ENCODE measurements at places on chromosomes 3 and 15. TPM values are rescaled to one million over a fixed set of nuclear protein-coding genes. Genes with fewer than 3 reads are reported as not detected.

The FAIM gene
- 17.0 TPM for total RNA-seq

DNA sequence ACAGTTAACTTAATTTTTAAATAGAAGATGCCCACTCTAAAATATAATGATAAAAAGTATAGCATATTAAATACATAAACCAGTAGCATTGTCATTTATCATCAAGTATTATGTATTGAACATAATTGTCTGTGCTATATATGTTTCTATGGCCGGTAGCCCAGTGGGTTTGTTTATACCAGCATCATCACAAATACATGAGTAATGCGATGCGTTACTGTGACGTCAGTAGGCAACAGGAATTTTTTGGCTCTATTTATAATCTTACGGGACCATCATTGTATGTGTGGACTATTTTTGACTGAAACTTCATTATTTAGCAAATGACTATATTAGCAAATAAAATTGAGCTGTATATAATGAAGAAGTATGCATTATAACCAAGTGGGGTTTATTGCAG, 82.1 kb downstream of the FLNB start:
- no peaks in the 10 kb centered on the region for H3K27me3 ChIP-seq
- peaks cover 2% of the 10 kb centered on the region for H3K36me3 ChIP-seq
- peaks cover 7% of the 10 kb centered on the region for H3K4me1 ChIP-seq

DNA sequence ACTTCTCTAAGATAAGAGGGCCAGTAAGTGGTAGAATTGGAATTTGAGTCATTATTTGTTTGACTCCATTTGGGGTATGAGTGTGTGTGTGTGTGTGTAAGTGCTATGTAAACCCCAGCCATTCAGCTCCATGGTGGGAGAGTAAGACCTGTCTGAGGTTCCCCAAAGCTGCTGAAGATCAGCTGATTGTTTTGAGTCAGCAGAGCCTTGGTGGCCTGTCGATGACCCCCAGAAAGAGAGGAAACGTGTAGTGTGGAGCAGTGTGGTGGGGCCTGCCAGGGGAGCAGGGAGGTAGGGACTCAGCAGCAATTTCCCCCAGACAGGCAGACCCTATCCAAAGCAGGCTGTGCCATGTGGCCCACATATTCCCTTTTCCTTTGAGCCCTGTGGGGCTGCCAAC, 5.3 kb downstream of the DVL3 start:
- H3K4me3 ChIP-seq, result peak overlapping the region; percentile 1
- H3K4me1 ChIP-seq, result peaks cover 46% of the 10 kb centered on the region
- peak overlapping the region; percentile 92 for H3K27ac ChIP-seq
- no peaks in the 10 kb centered on the region for H3K27me3 ChIP-seq
- no peak for DNase-seq

- H3K4me3 ChIP-seq, result no peak overlapping the region
- H3K27me3 ChIP-seq, result peaks cover 26% of the 10 kb centered on the region
- H3K36me3 ChIP-seq, result no peaks in the 10 kb centered on the region
- H3K27ac ChIP-seq, result no peak overlapping the region
- DNase-seq, result no peak
Observed at GRCh38 chr3:14614189-14614588, 37.4 kb upstream of the CCDC174 start.

The GNAT1 gene
- total RNA-seq, result not detected

The PRR23A gene
- total RNA-seq, result not detected

DNA sequence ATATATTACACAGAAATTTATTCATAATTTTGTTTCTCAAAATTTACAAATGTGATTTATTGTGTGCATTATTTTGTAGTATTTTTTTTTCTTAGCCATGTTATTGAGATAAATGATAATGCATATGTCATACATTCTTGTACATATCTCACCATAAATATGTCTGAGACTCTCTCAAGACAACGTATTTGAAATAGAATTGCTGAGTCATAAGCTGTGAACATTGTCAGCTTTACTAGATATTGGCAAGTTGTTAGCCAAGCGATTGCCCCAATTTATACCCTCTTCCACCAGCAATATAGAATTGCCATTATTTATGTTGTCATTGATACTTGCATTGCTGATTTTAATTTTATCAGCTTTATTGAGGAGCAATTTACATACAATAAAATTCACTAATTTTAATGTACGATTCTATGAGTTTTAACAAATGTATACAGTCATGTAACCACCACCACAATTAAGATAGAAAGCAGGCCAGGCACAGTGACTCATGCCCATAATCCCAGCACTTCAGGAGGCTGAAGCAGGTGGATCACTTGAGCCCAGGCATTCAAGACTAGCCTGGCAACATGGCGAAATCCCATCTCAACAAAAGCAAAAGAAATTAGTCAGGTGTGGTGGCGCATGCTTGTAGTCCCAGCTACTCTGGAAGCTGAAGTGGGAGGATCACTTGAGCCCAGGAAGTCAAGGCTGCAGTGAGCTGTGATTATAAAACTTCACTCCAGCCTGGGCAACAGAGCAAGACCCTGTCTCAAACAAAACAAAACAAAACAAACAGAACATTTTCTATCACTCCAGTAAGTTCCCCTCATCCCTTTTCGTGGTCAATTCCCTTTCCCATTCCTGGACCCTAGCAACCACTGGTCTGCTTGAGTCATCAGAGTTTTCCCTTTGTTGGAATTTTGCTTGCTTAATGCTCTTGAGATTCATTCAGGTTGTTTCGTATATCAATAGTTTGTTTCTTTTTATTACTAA, 373.1 kb downstream of the MFSD1 start:
- no peak for DNase-seq
- no peak overlapping the region for H3K27ac ChIP-seq
- peaks cover 10% of the 10 kb centered on the region for H3K27me3 ChIP-seq
- no peak overlapping the region for H3K4me3 ChIP-seq
- no peaks in the 10 kb centered on the region for H3K36me3 ChIP-seq

DNA sequence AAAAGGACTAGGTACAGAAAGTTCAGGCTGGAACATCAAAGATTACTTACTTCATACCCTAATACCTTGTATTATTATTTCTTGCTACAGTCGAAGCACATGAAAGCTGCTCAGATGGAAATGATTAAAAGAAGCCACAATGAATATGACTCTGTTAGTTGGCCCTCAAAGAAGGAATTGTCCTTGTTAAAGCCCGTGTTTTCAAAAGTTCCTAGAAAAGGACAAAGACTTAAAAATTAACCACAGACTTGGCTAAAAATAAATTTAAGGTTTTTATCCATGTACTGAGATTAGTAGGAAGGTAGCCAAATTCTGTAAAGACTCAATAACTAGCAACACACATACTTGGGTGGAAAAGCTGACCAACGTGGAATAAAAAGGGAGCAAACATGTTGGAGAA, 251.0 kb upstream of the RARB start:
- DNase-seq, result no peak
- H3K27ac ChIP-seq, result no peak overlapping the region
- H3K27me3 ChIP-seq, result no peaks in the 10 kb centered on the region
- no peak overlapping the region for H3K4me3 ChIP-seq
- H3K4me1 ChIP-seq, result peaks cover 11% of the 10 kb centered on the region
- no peaks in the 10 kb centered on the region for H3K36me3 ChIP-seq

GRCh38 chr3:197749315-197749600, 425 bp upstream of the FYTTD1 start:
- peak overlapping the region; percentile 96 for H3K27ac ChIP-seq
- DNase-seq, result no peak
- H3K27me3 ChIP-seq, result no peaks in the 10 kb centered on the region

GRCh38 chr3:139718415-139718814, 40.6 kb upstream of the NMNAT3 start:
- DNase-seq, result no peak
- no peak overlapping the region for H3K27ac ChIP-seq
- peaks cover 13% of the 10 kb centered on the region for H3K4me1 ChIP-seq
- H3K4me3 ChIP-seq, result no peak overlapping the region
- peaks cover 2% of the 10 kb centered on the region for H3K36me3 ChIP-seq

DNA sequence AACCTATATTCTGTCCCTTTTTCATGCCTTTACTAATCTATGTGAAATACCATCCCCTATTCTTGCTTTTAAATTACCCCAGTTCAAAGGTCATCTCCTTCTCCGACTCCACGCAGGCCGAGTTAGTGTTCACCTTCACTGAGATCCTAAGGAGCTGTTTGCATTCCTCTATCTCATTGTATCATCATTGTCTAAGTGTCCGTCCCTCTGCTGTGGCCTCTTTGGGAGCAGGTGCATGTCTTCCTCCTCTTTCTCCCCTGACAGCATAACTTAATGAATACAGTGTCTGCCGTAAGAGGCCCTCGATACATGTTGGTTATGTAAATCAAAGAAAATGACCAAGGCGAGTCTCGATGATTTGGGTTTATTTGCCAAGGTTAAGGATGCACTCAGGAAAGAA, 4.9 kb upstream of the PPP1R2 start:
- H3K36me3 ChIP-seq, result no peaks in the 10 kb centered on the region
- H3K27ac ChIP-seq, result no peak overlapping the region
- H3K4me3 ChIP-seq, result no peak overlapping the region
- H3K4me1 ChIP-seq, result peaks cover 29% of the 10 kb centered on the region
- no peaks in the 10 kb centered on the region for H3K27me3 ChIP-seq
- no peak for DNase-seq

The CLEC3B gene
- total RNA-seq, result 47.1 TPM

The ITGA11 gene
- 1,105 TPM for total RNA-seq

DNA sequence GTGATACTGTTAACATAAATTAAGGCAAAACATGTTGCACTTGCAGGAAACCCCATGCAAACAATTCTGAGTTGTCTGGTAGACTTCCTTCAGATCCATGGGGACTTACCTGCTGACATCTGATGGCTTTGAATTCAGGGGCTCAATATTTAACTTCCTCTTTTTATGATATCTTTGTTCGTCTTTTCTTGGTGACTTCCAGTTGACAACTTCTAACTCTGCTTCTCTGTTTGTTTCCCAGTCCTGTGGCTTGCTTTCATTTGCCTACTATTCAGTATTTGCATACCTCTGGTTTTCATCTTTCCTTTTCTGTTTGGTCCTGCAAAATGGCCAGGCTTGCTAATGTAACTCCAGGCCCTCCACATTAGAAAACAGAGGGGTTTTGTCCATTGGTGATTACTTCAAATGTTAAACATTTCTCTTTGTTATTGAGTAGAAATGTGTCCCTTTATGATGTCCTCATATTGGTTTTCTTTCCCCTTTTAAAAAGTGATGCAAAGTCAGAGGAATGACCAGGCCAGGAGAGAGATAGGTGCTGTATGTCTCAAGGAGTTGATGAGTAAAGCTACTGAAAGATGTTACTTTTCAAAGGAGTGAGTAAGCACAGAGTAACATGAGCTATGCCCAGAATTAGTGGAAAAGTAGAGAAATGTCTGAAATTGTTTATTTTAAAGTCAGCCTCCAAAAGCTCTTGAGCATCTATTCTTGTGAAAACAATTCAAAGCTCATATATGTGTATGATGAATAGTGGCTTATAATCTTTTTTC, 335.9 kb downstream of the LPP start:
- no peaks in the 10 kb centered on the region for H3K27me3 ChIP-seq
- H3K4me1 ChIP-seq, result peaks cover 57% of the 10 kb centered on the region
- H3K36me3 ChIP-seq, result peaks cover 21% of the 10 kb centered on the region

All from chondrocyte (in vitro differentiated cells).